Liver (tissue), 10 donors: ENCODE measurements at places on chromosomes 5 and 9.

GRCh38 chr5:53418826-53419658 is 61.4 kb upstream of the FST start:
- no peak for DNase-seq

- DNase-seq: no peak
These were observed 134.9 kb upstream of the FBXL17 start for GRCh38 chr5:108516785-108517184.

GRCh38 chr5:32880796-32881195 is 169.7 kb downstream of the NPR3 start:
- no peak for DNase-seq

GRCh38 chr5:123178683-123179082 is 89.6 kb downstream of the PRDM6 start:
- no peak for DNase-seq

GRCh38 chr5:178208540-178209227 is 4.4 kb downstream of the HNRNPAB start:
- DNase-seq: no peak

- no peak for DNase-seq
These were observed 78.6 kb upstream of the TBC1D9B start for GRCh38 chr5:179986328-179986727.

GRCh38 chr9:135992486-135993408 is 31.6 kb upstream of the UBAC1 start:
- DNase-seq: peak; percentile 68

DNA sequence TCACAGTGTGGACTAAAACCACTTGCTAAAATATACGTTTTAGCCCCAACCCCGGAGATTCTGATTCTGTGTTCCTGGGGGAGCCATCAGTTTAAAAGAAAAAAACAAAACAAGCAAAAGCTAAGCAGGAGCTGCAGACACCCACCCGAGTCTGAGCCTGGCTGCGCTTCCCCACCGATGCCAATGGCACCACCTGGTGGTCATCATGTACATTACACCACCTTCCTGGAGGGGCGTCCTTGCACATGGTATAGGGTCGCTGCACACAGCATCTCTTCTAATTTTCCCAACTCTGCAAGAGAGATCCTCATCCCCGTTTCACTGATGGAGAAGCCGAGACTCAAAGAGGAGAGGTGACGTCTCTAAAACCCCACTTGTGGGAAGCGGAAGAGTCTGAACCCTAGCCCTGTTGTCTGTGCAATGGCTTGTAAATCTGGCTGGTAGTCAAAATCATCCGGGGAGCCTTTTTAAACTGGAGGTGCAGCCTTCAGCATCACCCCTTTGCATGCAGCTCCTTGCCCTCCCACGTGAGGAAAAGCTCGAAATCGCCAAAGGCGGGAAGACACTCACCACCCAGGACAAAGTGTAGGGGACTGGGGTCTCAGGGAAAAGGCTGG is 23.1 kb upstream of the CNOT6 start:
- DNase-seq: peak; percentile 60

DNA sequence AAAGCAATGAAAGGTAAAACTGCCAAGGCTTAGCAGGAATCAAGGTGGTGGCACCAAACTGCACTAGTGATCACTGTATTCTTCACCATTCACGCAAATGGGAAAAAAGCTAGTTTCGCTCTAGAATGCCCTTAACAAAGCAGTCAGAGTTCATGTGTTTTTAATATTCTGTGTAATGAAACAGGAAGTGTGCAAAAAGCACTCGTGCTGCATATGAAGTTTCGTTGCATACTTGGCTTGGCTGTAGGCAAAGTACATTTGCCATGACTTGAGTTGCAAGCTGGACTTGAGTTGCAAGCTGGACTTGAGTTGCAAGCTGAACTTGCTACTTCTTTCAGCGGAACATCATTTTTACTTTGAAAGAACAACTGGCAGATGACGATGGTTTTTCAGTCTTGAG is 55.4 kb downstream of the FOXI1 start:
- DNase-seq: no peak

DNA sequence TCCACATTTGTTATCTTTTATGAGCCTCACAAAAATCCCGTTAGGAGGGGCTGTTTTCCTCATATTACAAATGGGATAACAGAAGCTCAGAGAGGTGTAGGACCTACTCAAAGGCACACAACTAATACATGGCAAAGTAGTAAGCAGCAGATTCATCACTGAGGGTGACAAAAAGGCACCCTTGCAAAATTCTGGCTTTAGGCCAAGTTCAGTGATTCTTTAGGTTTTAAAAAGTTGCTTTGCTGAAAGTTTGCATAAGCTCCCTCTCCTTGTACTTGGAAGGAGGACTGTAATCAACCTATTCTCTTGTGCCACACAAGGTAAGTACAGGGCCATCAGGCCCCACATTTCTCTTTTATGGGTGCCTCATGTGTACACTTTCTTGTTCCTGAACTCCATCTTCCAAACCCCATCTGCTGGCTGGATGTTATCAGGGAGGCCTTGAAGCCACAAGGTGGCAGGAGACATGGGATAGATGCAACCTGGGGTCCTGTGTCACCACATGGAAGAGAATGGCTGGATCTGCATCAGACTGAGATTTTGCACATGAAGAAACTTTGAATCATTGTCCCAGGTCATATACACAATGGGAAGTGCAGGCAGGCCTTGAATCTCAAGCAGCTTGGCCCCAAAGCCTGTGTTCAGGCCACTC is 311.6 kb downstream of the MSX2 start:
- no peak for DNase-seq

GRCh38 chr9:134267305-134267880 is 58.9 kb upstream of the RXRA start:
- no peak for DNase-seq

DNA sequence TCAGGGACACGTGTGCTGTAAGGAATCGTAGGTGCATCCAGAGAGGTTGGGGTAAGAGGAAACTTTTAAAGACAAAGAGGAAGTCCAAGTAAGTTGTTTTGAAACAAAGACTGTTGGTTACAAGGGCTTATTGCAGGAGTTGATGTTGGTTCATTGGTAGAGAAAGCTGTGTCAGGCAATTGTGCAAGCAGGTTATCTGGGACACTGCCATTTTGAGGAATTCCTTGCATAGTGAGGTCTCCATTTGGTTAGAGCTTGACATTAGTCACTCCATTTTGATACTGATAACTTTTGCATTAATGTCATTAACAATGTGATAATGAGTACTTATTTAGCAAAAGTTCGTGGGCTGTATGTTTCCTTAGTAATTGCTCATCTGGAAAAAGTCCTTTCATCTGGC is 24.9 kb downstream of the CNOT6 start:
- DNase-seq: no peak

DNA sequence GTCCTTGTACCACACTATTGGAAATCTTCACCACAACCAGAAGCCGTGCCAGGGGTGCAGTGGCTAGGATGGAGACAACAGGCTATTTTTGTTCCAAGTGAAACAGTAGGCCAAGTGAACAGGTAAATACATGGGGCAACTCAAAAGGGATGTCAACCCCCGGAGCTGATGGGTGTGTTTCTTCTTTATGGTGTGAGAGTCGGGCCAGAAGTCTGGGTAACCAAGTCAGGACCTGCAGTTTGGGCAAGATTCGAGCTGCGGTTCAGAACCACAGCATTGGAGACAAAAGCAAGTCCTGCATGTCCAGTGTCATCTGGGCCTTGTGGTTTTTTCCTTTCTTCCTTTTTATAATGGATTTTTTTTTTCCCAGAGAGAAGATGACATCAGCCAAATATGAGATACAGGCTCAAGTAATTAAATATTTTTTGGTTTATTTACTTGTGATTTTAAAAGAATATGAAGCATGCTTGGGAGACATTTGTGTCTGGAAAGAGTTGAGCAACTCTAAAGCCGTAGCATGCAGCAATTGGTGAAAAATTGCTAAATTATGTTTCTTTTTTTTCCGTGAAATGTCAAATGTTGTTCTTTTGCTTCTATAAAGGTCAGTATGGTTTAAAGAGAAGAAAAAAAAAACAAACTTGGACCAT is 261.6 kb downstream of the ARRDC3 start:
- no peak for DNase-seq

- DNase-seq: no peak
These were observed at the start of gene ADGRD2 for GRCh38 chr9:124450241-124450924. TSS of gene ADGRD2 (plus strand) at chr9:124450451. CDS start at chr9:124451667, 1,216 bp downstream.

DNA sequence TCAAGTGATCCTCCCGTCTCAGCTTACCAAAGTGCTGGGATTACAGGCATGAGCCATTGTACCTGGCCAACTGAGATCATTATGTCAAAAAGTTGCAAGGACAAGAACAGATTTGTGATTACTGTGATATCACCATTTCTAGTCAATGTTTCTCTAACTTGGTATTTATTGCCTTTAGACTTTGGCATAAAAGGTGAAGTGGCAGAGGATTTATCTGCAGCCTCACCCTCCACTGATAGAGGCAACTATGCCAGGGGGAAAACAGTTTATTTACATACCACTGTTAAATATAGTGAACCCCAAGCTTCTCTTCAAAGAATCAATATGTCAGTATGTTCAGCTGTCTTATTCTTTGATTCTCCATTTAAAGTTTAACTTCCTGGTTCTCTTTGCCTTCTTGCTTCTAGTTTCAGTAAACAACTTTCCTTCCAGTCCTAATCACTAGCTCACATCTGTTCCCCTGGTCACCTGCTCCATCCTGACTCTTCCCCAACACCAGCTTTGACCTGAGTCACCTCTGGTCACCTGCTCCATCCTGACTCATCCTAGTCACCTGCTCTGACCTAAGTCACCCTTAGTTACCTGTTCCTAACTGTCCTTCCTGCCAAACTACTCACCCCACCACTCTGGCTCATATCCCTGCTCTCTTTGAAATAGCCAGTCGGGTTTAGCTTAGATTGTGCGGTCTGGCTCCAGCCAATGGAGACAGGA is 29.9 kb downstream of the SEMA6A start:
- DNase-seq: no peak

GRCh38 chr5:179181988-179182387 is 121.8 kb downstream of the ZNF354C start:
- no peak for DNase-seq

GRCh38 chr5:40413743-40414142 is 266.0 kb upstream of the PTGER4 start:
- DNase-seq: no peak

GRCh38 chr9:112248722-112249121 is 73.6 kb upstream of the SUSD1 start:
- DNase-seq: no peak

DNA sequence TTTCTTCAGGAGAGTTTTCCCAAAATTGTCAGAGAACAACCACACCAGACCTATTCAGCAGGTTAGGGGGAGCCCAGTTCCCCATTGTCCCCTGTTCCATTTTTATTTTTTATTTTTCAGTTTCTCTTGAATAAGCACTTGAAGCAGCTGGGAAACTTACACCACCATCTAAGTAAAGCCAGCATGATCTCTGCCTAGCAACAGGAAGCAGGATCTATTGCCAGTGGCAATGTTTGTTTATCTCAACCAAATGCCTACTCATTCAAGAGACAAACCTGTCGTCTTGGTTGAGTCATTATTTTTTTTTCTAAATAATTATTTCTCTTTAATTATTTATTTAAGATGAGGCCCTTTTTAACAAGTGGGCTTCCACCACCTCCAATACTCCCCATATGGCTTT is 379.3 kb downstream of the PLK2 start:
- no peak for DNase-seq

- no peak for DNase-seq
These were observed 16.4 kb upstream of the SPINK6 start for GRCh38 chr5:148186248-148187003.

- no peak for DNase-seq
These were observed 30.9 kb downstream of the KCTD16 start for GRCh38 chr5:144201588-144201987.

DNA sequence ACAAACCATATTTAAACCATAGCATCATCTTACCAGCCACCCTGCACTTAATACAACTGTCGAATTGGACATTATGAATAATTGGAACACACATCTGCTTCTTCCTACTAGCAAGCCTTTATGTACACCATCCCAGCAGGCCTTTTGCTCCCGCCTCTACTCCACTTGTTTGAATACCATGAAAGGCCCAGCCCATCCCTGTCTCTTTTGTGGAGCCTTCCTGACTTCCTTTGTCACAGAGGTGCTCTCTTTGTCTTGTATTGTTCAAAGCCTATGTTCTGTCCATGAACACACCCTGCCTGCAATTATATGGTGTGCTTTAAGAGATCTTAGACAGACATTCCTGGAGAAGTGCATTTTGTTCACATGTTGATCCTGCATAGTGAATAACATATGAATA is 465.7 kb downstream of the DIRAS2 start:
- DNase-seq: no peak

GRCh38 chr5:2832394-2832793 is 80.9 kb upstream of the IRX2 start:
- no peak for DNase-seq

DNA sequence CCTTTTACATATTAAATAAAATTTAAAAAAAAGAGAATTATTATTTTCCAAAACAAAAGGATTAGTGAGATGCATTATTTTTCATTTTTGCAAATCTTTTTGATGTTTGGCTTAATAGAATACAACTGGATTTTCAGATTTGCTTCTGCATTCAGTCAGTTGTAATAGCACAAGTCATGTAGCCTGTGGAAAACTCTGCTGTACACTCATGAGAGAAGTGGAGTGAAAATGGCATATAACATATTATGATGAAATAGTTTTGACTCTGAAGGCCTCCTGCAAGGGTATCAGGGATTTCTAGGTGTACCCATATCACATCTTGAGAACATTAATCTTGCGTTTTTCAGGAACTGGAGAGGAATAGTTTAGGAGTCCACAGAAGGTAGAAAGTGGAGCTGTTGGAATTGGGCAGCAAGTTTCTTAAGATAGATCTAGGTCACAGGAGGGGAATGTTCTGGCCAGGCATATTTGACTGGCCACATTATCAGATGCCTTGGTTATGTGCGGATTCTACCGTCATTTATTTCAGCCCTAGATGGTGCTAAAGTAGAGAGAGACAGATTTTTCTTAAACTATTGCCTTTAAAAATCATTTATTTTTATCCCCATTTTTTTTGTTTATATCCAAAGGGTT is 16.4 kb downstream of the LNPEP start:
- DNase-seq: no peak

DNA sequence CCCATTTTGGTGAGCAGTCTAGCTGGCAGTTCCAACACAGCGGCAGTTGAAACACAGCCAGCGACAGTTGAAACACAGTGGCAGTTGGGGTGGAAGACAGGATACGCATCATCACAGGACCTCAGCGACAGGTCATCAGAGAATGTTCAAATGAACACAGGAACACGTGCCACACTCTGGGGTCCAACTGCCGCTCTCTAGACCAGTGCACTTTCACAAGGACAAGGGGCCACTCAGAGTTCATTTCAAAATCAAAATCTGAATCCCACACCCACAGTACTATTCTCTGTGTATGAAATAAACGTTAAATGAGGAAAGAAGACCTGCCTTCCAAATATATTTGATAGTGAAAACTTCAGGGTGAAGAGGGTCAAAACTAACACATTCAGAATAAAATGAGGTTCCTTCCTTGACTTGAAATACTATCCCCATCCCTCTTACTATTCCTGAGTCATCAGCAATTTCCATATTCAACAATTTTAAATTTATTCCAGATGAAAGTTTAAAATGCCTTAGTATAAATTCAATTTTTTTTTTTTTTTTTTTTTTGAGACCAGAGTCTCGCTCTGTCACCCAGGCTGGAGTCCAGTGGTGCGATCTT is 53.0 kb upstream of the SIMC1 start:
- no peak for DNase-seq

- no peak for DNase-seq
These were observed 114.9 kb upstream of the ADAMTS16 start for GRCh38 chr5:5025098-5025773.

- DNase-seq: no peak
These were observed 14.8 kb downstream of the AKNA start for GRCh38 chr9:114372921-114373448.
